Esophagus mucosa (tissue), 1 donor: ENCODE measurements at places on chromosomes 11 and 22. TPM values are rescaled to one million over a fixed set of nuclear protein-coding genes. Genes with fewer than 3 reads are reported as not detected.

DNA sequence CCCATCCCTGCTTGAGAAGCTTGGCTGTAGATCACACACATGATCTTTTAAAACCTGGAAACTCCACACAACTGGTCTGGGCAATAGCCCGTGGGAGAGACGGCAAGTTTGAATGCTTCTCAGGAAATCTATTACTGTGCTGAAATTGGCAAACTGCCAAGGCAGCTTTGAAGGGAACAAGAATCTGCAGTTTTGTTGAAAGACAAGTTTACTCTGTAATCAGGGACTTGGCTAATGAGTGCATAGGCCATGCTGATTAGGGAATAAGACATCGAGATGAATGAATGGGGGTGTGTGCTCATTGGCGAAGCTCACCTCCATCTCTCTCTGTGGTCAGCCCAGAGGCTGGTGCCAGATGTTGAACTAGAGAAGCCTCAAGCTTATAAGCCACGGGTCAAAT, 218.8 kb downstream of the HIPK3 start:
- peak; percentile 15 for ATAC-seq

DNA sequence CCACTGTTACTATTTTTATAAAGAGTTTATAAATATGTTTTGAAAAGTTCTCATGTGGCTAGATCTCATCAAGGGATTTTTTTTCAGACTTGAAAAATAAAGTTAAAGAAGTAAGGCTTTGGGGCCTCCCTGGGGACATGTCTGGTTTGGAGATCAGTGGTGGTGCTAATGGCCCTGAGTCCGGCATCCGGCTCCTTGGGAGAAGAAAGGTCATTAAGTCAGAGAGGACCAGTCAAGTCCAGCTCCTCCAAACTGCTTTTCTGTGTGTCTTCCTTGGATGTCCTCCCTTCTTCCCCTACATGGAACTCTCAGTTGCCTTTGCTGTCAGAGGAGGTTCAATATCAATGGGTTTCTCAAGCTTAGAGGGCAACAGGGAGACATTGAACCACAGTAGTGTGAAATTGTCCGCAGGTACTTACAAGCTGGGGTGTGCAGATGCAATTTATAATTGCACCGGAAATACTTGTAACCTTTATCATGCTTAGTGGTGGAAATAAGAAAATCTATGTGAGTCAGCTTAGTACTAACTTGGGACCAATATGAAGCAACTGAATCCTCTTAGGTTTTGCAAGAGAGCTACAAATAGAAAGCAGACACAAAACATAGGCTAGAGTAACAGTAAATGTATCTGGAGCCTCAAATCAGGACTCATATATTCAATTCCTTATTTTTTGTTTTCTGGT, 144.3 kb downstream of the TEAD1 start:
- no peak for ATAC-seq

DNA sequence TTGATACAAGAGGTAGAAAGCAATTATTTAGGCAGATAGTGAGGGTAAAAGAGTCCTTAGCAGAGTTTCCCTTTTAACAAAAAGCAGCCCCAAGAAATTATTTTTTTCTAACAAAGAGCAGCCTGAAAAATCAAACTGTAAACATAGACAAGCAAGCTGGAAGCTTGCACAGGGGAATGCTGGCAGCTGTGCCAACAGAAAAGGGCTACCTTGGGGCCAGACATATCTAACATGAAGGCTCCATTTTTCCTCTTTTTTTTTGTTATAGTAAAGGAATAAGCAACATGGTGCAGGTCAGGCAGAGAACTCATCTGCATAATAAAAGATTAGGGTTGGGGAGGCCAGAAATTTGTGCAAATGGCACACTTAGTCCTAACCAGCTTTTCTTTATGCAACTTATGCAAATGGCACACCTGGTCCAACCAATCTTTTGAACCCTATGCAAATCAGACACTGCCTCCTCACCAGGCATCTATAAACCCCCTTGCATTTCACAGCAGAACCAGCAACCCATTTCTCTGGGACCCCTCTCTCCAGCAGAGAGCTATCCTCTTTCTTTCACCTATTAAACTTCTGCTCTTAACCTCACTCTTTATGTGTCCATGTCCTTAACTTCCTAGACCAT, 41.8 kb downstream of the PDGFD start:
- no peak for ATAC-seq

DNA sequence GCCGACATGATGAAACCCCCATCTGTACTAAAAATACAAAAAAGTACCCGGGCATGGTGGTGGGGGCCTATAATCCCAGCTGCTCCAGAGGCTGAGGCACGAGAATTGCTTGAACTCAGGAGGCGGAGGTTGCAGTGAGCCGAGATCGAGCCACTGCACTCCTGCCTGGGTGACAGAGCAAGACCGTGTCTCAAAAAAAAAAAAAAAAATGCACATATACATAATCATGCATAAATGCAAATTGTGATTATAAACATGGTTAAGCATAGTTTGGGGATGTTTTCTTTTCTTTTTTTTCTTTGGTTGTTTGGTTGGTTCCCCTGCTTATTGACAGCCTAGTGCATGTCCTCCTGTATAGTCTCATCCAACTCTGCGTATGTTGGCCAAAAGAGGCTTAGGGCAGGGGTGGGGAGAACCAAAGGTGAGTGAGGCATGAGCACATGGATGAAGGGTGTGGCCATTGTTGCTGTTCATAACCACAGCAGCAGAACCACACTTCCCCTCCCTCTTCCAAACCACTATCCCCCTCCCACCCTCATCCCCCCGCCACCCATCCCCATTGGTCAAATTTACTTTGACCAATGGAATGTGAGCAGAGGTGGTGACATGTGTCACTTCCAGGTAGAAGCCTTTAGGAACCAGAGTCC, 6.9 kb upstream of the VPS37C start:
- ATAC-seq = peak; percentile 59

DNA sequence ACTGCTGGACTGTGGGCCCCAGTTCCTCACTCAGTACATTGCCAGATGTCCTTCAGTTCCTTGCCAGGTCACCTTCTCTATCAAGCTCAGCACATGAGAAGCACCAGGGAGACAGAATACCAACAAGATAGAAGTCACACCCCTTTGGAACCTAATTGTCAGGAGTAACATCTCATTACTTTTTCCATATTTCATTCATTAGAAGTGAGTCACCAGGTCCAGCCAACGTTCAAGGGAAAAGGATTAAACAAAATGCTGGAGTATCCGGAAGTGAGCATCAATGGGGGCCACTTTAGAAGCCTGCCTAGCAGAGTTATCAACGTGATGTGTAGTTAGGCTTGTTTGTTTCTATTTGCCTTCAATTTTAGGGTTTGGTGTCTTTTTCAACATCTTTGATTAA, 569.3 kb downstream of the MIAT start:
- no peak for ATAC-seq

DNA sequence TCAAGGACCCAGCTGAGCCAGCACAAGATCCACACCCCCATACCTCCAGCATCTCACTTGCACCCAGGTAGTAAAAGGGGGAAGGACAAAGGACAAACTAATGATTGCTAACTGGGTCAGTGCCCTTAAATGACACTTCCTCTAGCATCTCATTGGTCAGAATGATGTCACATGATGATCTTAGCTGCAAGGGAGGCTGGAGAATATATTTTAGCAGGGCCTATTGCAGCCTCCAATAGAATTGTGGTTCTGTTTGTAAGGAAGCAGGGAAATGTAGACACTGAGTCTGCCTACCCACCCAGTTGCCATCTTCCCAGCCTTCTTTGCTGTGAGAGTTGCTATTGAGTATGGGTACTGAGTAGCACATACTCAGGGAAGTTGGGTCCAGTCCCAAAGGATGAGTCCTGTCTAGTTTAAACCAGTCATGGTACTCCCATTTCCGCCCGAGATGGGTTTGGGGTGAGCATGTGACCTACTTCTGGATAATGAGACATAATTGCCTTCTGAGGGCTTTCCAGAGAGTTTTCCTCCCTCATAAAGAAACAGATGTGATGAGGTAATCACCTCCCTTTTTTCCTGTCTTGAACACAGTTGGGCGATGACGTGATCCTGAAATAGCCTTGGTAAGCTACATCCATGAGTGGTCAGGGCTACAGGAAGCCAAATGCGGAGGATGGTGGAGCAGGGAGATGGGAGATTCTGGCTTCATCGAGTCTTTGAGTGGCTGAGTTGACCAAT, 5.5 kb upstream of the DNAL4 start:
- no peak for ATAC-seq

DNA sequence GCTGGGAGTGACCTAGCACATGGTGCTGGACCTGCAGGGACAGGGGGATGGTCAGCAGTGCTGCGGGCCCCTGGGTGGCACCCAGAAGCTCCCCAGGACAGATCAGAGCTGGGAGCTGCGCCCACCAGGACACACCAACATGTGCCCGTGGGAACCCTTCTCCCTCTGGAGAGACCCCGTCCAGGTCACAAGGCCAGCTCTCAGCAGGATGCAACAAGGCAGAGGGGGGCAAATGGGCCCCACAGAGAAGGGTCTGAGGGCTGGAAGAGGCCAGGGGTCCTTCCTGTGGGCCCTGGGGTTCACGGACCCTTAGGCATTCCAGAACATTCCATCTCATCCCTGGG, 6.2 kb downstream of the DUSP8 start:
- no peak for ATAC-seq

DNA sequence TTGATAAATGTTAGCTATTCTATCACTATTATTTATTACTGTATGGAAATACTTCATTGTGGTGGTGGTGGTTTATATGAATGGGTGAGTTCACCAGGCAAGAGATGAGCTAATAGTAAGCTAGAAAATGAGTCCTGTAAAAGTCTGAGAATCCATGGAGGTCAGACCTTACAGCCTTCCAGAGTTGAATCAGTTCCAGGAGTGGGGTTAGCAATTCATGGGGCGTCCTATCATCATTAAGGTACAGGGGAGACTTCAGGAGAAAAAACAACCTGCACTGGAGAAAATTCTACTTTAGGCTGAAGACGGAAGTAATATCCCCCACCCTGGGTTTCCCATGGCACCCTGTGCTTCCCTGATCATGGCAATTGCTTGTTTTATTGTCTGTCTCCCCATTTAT, 6.5 kb downstream of the SYT13 start:
- no peak for ATAC-seq

GRCh38 chr22:22429369-22430108, 79.0 kb downstream of the ZNF280B start:
- ATAC-seq = no peak

GRCh38 chr11:125941267-125941618, 4.6 kb upstream of the VSIG10L2 start:
- ATAC-seq = no peak

GAB2 gene
- total RNA-seq = 10.8 TPM

UBQLN3 gene
- not detected for total RNA-seq
